Lung microvascular endothelial cell (primary cell): ENCODE measurements at places on chromosomes 5 and 9.

GRCh38 chr5:172646716-172647285 lies 5.7 kb downstream of the NEURL1B start:
- no peak for DNase-seq

DNA sequence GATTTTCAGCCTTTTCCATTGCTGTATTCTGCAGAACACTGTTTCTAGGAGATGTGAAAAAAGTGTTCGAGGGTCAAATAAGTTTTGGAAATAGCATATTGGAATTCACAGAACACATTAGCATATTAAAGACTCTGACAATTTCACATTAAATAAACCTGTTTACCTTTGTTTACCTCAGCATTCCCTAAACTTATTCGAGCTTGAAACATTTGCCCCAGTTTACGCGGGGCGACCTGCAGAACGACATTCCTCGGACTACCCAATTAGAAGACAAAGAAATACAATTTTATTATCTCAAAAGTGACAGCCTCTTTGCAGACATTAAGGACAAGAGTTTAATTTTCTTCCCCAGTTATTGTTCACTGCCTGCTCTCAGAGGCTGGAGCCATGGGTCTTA lies 110.3 kb upstream of the NFIB start:
- no peak for DNase-seq

- no peak for DNase-seq
These were observed 16.8 kb downstream of the CFAP77 start for GRCh38 chr9:132426639-132427414.

DNA sequence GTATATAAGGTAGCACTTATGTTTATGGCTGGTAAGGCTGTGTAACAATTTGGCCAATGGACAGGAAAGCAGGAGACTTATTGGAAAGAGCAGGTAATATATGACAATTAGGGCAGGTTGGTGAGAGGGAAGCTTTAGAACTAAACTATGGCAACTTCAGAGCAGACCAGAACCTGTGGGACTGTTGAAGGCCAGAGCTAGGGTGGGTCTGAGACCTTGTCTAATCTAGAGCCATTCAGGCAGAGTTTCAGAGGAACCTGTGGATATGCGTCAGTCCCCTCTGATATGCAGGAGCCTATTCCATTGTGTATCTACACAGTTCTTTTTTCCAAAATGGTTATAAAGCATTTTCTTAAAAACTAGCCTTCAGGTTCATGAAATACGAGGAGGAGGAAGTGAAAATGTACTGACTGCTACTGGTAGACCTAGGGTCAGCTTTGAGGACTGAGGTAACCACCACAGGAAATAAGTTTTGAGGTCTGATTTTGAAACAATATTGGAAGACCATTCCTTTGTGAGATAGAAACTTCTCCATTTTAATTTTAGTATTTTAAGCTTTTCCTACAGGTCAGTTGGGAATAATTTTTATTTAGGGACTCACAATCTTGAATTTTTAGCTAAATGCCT lies 37.6 kb downstream of the ELL2 start:
- no peak for DNase-seq

- no peak for DNase-seq
These were observed 76.1 kb downstream of the C9orf50 start for GRCh38 chr9:129544761-129545160.

- DNase-seq: no peak
These were observed 955.2 kb upstream of the DMAC1 start for GRCh38 chr9:8754751-8755150.

GRCh38 chr5:137753691-137754187 lies 424 bp downstream of the HNRNPA0 start:
- DNase-seq: no peak

DNA sequence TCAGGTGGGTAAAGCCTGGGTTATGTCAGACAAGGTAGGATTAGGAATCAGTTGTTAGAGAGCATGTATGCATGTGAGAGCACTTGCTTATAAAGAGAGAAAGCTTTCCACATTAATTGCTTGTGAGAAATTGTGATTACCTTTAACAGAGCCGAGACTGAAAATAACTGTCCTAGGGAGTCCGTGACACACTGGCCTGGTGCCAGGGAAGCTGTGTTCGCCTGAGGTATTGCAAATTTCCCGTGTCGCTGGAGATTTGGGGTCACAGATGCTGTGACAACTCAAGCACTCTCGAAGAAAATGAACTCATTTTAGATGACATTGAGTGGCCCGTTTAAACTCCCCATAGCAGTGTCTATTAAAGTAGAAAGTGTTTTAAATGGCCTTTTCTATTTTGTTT lies 9.6 kb downstream of the SLC1A1 start:
- DNase-seq: no peak
